ENCODE measurements at places on chromosomes 5 and 9.
A peak's percentile ranks its signal among the peaks of the same experiment; 100 is the strongest.

DNA sequence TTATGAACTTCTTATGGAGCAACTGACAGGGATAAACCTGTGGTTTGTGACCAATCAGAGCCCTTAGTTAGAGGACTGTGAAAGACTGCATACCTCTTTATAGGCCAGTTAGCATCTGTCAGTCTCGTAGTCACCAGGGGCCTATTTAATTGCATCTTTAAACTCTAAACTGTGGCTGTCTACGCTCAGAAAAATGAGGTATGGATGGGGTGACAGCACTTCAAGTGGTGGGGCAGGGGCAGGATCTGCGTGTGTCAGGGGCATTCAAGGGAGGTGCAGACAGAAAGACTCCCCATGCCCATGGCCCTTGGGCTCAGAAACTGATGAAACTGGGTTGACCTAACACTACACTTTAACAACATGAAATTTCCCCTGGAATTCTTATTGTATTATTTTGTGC, 132.6 kb upstream of the TBCA start:
- DNase-seq, result no peak

DNA sequence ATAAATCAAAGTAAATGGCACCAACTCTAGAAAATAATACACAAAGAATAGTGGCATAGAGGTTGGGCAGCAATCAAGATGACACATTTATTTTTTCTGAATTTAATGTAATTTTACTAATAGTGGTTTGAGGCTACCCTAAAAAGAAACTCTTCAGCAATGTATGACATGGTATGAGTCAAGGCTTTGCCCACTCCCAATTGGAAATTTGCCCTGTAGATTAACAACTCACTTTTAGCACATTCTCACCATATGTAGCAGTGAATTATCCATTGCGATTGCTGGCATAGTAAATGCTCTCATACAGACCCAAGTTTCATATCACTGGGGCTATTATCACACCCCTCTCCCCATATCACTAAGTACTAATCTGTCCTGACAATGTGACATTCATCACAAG, 832.1 kb upstream of the ZNF608 start:
- peak; percentile 30 for DNase-seq

- no peak for DNase-seq
These were observed 3.0 kb downstream of the LAMC3 start for GRCh38 chr9:131012023-131012334.

GRCh38 chr5:132020568-132021339, 9.3 kb upstream of the ACSL6 start:
- no peak for DNase-seq

DNA sequence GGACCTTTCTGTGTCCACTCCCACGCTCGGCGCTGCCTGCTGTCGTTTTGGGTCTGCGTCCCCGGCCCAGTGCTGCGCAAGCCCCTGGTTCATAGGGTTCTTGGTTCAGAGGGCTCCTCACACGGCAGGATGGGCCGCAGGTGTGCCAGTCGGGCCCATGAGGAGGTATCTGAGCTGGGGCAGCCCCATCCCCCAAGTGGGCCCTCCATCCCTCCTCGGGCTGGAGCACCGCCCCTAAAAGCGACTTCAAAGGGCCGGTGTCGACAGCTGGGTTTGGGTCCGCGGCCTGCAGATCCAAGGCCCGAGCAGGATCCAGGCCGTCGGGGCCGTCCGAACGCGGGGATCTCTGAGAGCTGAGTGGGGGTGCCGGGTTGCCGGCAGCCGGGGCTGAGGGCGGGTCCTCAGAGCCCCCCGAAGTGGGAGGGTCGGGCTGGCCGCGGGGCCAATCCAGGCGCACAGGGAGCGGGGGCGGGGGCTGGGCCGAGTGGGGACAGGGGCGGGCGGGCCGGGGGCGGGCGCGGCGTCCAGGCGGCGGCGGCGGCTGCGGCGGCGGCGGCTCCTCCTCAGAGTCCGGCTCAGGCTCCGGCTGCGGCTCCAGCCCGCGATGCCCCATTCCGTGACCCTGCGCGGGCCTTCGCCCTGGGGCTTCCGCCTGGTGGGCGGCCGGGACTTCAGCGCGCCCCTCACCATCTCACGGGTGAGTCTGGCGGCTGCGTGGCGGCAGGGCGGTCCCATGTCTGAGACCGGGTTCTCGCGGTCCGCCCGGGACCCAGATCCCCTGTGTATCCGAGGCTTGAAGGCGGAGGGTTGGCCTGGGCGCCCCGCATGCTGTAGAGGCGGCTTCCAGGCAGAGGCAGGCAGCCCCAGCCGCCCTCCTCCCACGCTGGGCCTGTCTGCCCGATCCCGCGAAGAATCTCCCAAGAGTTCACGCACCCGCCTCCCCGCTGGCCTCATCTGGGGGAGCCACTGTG, at the start of gene PDLIM4:
Gene PDLIM4 (plus strand): TSS at position 566 of the 971 bp plus-strand sequence. CDS start 39 bp downstream, at position 605.
- DNase-seq, result peak; percentile 66

- peak; percentile 9 for DNase-seq
These were observed 37.9 kb upstream of the GABRP start for GRCh38 chr5:170745481-170746071.

GRCh38 chr5:1493941-1494340, 29.8 kb downstream of the LPCAT1 start:
- DNase-seq, result no peak

GRCh38 chr9:31394015-31394473, 990.4 kb upstream of the ACO1 start:
- DNase-seq, result peak; percentile 2

- peak; percentile 90 for DNase-seq
These were observed 71.5 kb downstream of the SLIT3 start for GRCh38 chr5:169229342-169229892.

DNA sequence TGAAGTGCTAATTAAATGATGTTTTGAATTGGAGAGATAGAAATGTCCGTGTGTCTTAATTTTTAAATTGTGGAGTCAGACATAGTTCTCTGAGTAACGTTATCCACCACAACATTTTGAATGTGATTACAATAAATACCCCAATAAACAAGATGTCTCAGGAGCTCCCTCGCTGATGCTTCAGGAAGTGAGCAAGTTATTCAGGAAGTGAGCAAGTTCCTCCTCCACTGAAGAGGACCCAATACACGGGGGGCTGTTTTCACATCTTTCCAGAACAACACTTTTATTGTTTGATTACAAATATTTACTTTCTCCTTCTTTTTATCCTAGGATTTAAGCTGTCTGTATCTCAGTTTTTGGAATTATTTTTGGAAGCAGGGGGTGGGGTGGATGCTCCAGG, 363.8 kb downstream of the LRRC70 start:
- DNase-seq, result no peak

DNA sequence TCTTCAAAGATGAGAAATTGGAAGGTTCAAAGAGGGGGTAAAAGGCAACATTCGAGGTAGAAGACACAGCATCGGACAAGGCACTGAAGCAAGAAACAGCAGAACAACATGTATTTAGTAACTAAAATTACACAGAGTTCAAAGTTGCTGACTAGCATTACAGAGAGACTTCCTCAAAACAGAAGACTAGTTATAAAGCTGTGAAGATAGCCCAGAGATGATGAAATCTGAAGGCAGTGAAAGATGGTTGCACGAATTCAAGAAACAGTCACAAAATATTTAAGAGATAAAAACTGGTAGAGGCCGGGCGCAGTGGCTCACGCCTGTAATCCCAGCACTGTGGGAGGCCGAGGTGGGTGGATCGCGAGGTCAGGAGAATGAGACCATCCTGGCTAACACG, 16.3 kb downstream of the MAPKAP1 start:
- no peak for DNase-seq

Data from fibroblast of skin of scalp (primary cell).